ENCODE measurements at places on chromosomes 1 and 21.

DNA sequence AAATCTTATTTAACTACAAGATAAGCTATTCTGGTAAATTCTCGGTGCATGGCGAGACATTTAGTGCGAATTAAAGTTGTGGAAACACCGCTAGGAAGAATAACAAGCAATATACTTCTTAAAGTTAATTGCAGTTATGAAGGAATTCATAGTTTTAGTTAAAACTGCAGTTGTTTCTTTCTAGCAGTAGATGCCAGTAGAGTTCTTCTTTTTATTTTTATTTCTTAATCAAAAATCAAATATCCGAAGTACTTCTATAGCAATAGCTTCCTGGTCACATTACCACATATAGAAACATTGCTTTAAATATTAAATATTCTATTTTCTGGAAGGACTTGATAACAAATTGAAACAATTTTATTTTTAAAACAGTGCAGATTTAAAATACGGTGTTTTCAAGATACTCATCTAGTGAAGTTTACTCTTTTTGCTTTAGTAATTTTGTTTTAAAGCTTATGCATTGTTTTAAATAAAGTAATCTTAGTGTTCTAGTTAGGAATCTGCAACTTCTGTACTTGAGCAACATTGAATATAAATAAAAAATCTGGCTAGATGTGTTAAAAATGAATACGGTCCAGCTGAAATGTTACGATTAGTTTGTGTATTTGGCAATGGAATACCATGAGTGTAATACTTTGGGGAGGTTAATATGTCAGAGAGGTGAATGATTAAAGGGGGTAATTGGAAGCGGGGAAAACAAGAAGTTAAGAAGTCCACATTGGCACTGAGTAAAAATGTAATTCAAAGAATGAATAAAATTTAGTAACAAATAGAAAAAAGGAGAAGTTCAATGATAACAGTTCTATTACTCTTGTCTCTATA is 2.7 kb upstream of the PRKACB start:
- DNase-seq = no peak

DNA sequence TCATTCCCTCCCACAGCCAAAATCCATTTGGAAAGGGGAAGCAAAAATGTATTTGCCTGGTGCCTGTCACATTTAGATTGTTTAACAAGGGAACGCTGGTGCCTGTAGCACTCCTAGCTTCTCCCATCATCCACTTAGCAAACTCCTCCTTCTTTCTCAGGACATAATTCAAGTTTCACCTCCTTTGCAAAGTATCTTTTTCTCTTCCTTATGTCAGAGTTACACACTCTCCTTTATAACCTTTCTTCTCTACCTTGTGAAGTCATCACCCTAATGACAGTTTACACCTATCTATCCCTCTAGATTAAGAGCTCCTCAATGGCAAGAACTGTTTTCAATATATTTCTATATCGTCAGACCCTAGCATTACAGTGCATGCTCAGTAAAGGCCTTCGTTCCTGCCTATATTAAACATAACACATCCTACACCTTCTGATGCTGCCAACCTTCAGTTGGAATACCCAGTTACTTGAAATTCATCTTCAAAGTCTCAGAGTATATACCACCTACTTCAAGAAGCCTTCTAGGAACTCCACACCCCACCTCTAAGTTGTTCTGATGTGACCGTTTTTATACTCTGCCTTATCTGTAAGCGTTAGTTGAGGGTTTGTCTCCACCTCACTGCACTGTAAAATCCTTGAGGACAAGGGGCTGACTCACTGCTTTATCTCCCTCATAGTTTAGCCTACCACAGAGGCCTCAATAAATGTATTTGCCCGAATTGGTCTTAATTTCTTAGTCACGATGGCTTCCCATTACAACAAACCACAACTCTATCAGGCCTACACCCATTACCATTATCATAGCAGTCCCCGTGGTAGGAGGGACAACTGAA is 1.0 kb upstream of the EPS15 start:
- DNase-seq = no peak

- DNase-seq = peak; percentile 78
Measured at GRCh38 chr1:162389021-162389818, 7.7 kb downstream of the C1orf226 start.

GRCh38 chr1:47697616-47698335 is 259.9 kb downstream of the FOXD2 start:
- no peak for DNase-seq

GRCh38 chr1:30274976-30275621 is 448.3 kb downstream of the MATN1 start:
- DNase-seq = no peak

DNA sequence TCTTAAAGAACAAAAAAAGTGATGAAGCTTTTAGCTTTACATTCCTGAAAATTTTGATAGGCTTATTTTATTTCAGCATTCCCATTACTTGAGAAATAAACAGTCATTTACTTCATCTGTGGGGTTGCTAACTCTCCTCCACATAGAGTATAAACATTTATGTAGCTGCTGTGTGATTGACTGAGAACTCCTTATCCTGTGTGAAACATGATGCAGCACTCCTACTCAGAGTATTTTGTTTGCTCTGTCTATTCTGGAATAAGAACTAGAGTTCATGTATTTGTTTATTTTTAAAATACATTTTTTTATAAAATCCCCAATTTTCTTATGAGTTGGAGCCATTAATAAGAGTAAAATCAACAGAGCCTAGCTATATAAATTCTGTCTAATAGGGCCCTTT is 318.7 kb upstream of the SPAG17 start:
- DNase-seq = no peak

GRCh38 chr1:26408604-26409003 is 2.0 kb upstream of the LIN28A start:
- DNase-seq = no peak

DNA sequence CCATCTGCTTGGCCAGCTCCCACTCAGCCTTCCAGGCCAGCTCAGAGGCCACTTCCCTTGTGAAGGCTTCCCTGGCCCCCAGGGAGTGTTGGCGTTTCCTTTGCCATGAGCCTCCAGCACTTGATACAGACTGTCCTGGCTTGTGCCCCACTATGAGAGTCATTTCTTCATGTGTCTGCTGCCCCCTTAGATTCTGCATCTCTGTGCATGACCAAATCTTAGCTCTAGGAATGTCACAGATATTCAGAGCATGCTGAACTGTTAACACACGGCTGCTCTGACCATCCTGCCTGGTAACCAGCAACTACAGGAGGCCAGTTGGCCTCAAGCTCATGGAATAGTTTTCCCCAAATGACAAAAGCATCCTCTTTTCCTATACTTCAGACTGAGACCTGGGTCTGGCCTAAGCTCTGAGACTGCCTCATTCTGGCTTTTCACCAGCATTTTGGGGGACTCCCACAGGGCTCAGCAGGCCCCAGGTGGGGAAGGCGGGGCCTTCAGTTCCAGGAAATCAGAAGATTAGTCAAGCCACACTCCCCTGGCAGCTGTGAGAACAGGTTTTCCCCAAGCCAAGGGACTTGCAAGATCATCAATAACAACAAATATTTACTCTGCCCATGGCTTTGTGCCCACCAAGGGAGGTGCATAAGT is 182.6 kb upstream of the EDN2 start:
- peak; percentile 42 for DNase-seq

DNA sequence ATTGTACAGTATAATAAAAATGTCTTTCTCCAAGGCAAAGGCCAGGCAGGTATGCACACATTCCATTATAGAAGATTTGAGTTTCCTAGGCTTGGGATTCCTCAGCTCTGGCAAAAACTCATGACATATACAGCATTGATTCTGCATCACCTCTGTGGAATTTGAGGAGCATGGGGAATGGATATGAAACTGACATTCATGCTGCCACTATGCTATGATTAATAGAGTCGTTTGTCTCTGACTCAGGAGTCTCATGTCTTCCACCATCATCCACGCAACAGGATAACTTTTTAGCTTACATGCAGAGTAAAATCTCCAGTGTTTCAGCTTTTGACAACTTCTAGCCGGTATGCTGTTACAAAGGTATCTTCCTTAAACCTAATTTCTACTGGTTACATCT is 49.8 kb upstream of the ADORA3 start:
- DNase-seq = no peak

DNA sequence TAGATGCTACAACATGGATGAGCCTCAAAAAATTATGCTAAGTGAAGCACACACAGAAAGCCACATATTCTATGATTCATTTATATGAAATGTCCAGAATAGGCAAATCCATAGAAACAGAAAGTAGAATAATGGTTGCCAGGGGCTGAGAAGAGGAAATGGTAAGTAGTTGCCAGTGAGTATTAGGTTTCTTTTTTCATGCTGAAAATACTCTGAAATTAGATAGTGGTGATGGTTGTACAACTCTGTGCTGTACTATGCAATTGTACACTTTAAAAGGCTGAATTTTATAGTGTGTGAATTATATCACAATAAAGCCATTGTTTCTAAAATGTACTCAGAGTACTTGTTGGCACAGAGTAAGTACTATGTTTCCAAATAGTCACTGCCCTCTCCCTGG is 15.5 kb upstream of the GFI1 start:
- no peak for DNase-seq

DNA sequence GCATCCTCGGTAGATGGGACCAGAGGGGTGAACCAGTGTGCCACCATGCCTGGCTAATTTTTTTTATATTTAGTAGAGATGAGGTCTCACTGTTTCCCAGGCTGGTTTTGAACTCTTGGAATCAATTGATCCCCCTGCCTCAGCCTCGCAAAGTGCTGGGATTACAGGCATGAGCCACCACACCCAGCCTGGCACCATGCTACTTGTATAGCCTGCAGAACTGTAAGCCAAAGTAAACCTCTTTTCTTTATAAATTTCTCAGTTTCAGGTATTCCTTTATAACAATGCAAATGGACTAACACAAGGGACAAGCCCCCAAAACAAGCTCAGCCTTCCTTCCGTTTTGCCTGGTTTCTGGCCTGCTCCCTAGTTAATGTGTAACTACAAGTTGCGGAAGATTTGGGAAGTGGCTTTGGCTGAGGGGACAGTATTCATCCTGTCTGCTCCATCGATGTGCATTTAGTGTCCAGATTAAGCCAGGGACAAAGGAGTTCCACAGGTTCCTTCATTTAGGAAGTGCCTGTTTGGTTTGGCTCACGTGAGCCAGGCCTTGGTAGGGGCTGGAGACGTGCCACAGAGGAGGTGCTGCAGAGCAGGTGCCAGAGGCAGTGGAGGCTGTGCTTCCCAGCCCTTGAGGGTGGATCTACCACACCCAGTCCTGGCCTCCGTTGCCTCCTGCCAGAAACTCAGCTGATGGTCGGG is 4.4 kb downstream of the AVPR1B start:
- no peak for DNase-seq

- no peak for DNase-seq
Measured at GRCh38 chr1:38787041-38787440, 72.5 kb downstream of the RRAGC start.

DNA sequence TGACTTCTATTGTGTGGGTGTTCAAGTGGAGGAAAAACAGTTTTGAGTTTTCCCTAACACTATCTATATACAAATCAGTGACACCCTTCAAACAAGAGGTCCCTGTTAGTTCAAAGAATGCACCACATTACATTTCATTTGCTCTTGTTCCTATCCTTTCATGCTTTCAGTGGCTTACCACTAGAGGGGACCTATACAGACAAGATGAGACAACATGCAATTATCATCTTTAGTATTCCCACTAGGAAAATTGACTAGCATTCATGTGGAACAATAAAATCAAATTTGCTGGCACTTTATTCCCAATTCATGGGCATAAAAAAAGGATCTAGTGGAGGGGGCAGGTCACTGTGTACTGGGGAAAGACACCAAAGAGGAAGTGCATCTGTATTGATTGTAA is 13.3 kb upstream of the SIPA1L2 start:
- DNase-seq = no peak

DNA sequence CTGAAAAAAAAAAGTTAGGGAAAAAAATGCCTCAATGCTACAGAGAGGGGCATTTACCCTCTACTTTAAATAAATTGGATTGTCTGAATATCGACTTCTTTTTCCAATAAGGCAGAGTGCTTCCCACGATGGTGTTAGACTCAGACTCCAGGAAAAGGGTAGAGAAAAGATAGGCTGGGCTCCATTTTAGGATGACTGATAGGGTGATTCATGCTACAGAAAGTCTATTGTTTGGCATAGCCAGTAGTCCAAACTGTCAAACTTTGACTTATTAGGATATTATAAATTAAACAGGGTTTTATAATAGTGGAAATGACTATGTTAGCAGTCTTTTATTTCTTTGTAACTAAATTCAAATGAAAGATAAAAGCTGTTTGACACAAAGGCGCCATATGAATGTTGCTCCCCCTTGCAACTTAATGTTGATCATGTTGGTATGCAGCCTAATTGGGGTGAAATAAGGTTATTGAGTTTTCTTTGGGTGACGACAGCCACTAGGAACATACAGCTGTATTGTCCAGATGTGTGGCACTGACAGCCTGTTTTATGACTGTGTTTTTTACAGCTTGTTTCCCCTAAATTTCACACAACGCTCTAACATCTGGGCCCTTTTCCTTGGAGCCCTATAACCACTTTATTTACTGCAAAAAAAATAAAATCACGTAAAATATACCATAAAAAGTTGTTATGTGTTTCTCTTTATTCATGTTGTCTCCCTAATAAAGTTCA is 69.3 kb downstream of the SPAG17 start:
- DNase-seq = no peak

GRCh38 chr1:193697115-193697762 is 510.8 kb upstream of the B3GALT2 start:
- no peak for DNase-seq

DNA sequence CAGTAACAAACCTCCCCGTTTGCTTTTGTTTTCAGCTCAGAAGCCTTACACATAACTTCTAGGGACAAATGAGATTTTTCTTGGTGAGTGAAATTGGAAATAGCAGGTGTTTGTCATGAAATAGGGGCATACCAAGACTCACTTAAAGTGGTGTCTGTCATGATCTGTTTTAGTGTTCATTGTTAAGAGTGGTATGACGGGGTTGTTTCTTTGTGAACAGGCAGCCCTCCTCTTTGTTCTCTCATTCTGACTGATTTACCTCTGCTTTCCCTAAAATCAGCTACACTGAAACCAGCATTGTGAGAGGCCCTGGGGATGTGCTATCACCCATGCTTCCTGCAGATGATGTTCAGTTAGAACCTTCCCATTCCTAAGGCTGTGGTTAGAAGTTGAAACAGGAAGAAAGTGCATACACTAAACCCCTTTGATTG is 2.5 kb upstream of the ERO1B start:
- DNase-seq = no peak

DNA sequence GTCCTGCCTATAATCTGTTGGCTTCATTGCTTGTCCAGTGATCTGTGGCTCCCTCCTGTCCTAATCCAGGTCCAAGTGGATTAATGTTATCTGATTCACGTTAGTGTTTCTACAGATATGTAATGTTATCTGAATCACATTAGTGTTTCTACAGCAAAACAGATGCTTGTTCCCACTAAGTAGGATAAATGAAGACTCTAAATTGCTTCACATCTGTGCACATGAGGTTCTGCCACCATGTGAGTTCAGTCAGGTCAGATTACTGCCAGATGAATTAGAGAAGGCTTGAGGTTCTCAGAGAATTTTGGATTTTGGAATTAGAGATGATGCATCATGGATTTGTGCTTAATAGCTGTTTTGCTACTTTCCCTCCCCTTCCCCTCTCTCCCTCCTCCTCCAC is 13.2 kb downstream of the DISC1 start:
- DNase-seq = peak; percentile 64

- DNase-seq = no peak
Measured at GRCh38 chr1:84834419-84835064, 58.5 kb downstream of the LPAR3 start.

- no peak for DNase-seq
Measured at GRCh38 chr1:206496131-206496793, 11.1 kb upstream of the RASSF5 start.

- no peak for DNase-seq
Measured at GRCh38 chr1:70295749-70296148, 58.8 kb downstream of the ANKRD13C start.

- DNase-seq = no peak
Measured at GRCh38 chr1:231393668-231394067, 28.4 kb downstream of the EGLN1 start.

GRCh38 chr1:161299347-161299746 is 10.4 kb downstream of the MPZ start:
- DNase-seq = no peak
